Astrocyte (in vitro differentiated cells and primary cell): ENCODE measurements at places on chromosomes 11 and 22.

- peak; percentile 78 for DNase-seq
Measured at GRCh38 chr11:86592047-86592591, 80.3 kb downstream of the ME3 start.

GRCh38 chr11:67272327-67273259 is 6.3 kb downstream of the GRK2 start:
- no peak for DNase-seq

- DNase-seq, result no peak
Measured at GRCh38 chr11:61147791-61148620, 13.2 kb downstream of the VPS37C start.

GRCh38 chr22:36610567-36610966 is 81.6 kb upstream of the EIF3D start:
- no peak for DNase-seq

GRCh38 chr11:17414317-17414737 is 25.9 kb upstream of the KCNJ11 start:
- no peak for DNase-seq

DNA sequence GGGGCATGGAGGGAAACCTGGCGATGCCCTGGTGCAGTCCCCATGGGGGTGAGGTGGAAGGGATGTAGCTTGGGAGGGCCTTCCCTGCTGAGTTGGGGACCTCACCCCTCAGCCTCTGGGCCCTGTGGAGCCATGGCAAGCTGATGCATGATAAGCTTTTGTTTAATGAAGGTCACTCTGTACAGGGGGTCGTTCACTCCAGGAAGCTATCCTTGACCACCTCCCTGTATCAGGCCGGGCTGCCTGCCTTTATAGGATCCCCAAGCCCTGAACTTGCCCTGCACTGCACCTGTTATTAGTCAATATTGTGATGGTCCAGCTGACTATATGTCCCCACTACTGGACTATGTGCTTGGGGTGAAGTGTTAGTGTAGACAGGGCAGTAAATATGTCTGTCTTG is 49.7 kb upstream of the MYEOV start:
- no peak for DNase-seq

GRCh38 chr11:122756417-122756816 is 81.9 kb upstream of the CRTAM start:
- DNase-seq, result no peak

GRCh38 chr11:61747192-61747966 is 5.1 kb upstream of the MYRF start:
- peak; percentile 29 for DNase-seq

- DNase-seq, result peak; percentile 92
Measured at GRCh38 chr11:12746593-12747097, 72.4 kb downstream of the TEAD1 start.

DNA sequence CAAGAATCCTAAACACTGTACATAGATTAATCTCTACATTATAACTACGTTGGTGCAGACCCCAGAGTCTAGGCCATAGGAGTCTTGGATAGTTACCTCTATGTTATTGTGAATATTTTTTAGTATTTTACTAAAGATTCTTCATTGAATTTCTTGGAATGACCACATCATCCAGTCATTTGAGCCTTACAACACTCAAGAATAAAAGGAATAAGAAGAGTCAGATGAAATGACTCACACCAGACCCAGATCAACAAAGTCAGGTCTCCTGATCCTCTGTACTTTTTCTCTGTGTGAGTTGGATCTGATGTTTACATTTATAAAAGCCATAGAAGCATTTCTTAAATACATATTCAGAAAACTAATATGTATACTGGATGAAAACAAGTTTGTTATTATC is 179.2 kb upstream of the ARHGAP20 start:
- DNase-seq, result peak; percentile 70

GRCh38 chr11:34405079-34405858 is 33.5 kb upstream of the CAT start:
- DNase-seq, result peak; percentile 45

- no peak for DNase-seq
Measured at GRCh38 chr11:94516725-94517124, 4.5 kb downstream of the C11orf97 start.

DNA sequence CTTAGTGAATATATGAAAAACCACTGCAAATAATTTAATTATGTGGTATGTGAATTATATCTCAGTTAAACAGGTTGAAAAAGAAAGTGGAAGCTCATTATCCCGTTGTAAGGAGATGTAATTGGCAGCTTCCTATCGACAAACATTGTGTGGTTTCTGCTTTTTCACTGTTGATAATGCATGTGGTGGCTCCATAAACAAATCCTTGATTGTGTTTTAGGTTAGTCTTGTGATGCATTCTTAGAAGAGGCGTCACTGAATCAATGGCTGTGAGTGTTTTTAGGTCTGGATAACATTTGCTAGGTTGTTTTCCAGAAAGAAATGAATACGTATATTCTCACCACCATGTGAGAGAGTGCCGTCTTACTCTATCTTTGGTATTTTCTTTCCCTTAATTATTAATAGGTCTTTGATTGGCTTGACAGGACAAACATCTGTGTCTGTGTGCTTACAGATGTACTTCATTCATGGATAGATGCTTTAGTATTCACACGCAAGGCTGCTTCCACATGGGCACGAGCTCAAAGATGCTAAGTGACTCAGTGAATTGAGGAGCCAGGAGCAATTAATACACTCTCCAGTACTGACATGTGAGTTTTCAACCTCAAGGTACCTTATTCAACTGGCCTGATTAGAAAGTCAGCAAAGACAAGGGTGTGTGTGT is 166.7 kb downstream of the TBC1D22A start:
- DNase-seq, result peak; percentile 24

DNA sequence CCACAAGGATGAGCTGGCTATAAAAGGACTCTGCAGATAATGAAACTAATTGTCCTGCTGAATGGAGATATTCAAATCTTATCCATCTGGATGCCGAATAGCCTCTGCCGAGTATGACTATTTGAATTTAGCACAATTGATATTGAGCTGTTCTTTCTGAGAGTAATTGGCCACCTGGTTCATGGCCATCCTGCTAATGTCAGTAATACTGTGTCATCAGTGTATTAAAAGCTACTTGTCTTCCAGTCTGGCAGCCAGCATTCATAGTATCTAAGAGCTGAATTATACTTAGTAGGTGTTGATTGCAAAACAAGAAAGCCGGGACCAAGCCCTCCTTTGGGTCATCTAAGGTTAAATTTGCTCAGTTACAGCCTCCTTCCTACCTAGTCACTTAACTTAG is 310.7 kb upstream of the NCAM1 start:
- DNase-seq, result no peak

DNA sequence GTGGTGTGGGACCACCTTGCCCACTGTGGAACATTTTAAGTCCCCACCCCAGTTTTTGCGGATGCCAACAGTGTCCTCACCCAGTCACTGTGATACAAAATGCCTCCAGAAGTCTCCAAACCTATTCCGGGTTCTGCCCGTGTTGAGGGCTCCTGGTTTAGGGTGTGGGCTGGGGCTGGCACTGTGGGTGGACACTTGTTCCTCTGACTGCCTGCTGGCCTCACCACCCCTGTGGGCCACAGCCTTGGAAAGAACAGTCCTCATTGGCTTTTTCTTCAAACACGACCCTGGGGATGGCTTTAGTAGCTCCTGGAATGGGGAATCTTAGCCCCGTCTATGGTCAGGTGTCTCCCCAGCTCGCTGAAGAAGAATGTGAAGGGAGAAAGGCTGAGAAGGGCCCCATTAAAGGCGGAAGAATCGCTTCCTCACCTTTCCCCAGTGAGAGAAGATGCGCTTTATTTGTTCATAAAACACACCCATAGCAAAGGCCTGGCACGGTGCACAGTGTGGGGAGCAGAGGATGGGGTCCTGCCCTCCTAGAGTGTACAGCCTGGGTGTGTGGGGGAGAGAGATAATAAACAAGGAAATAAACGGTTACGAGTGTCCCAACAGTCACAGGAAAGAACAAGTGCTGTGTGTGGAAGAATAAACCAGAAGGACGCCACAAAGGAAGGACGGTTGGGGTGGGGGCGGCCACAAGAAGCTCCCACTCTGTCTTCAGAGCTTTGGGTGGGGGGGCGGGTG is 91.6 kb upstream of the SLC22A12 start:
- DNase-seq, result no peak
